Daoy (cell line): ENCODE measurements at places on chromosomes 1 and 21. TPM values are rescaled to one million over a fixed set of nuclear protein-coding genes. Genes with fewer than 3 reads are reported as not detected.
A peak's percentile ranks its signal among the peaks of the same experiment; 100 is the strongest.

DNA sequence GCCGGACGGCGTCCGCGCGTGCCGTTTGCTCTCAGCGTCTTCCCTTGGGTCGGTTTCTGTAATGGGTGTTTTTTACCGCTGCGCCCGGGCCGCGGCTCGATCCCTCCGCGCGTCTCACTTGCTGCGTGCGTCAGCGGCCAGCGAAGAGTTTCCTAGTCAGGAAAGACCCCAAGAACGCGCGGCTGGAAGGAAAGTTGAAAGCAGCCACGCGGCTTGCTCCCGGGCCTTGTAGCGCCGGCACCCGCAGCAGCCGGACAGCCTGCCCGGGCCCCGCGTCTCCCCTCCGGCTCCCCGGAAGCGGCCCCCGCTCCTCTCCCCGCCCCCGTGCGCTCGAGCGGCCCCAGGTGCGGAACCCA, 159.8 kb downstream of the RUNX1 start:
- DNase-seq, result peak; percentile 85

- DNase-seq, result peak; percentile 84
Observed at GRCh38 chr1:25030674-25031589, 100.9 kb upstream of the RUNX3 start.

DNA sequence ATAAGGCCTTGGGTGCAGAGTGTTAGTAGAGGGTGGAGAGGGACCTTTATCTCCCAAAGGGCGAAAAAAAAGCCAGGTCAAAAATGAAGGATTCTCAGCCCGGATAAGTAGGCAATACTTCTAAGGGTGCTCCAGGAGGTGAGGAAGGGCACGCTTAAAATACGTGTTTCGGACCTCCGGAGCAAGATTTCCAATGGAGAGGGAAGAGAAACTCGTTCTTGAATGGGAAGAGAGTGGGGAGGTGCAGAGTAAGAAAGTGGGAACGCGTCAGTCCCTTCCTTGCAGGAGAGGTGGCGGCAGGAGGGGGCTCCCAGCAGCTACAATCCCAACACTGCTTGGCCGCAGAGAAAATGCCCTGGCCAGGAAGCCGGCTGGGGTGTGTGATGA, 581 bp downstream of the EFCAB14 start:
- DNase-seq, result peak; percentile 23

GRCh38 chr1:30414851-30415165, 308.6 kb downstream of the MATN1 start:
- no peak for DNase-seq

TBX19 gene
- 0.57 and 1.1 TPM in 2 replicates for total RNA-seq

MYOC gene
- total RNA-seq, result not detected in 2 replicates

PDXK gene
- total RNA-seq, result 60.2 and 104 TPM in 2 replicates

OR2T33 gene
- 0.57 and 1.7 TPM in 2 replicates for total RNA-seq
